ENCODE measurements at places on chromosomes 11 and 22.

GRCh38 chr11:87228820-87229219, 191.1 kb downstream of the TMEM135 start:
- DNase-seq, result no peak

DNA sequence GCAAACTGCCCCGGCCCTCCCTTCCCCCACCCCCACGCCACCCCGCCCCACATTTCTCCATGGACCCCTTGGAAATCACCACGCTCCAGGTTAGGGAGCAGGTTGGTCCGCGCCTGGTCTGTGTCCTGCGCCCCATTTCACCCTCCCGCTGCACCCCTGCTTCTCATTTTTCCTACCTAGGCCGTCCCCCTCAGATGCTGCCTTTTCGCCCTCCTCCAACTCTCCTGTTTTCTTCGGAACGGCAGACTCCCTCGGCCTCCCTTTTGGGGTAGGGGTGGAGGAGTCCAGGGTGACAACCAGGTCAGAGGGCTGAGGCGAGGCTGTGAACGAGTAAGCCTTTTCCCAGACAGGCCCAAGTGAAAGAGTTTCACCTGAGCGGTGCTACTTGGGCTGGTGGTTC, 893 bp upstream of the SCN4B start:
- no peak for DNase-seq

- DNase-seq, result no peak
These were observed 6.8 kb downstream of the GTSE1 start for GRCh38 chr22:46303347-46303965.

- DNase-seq, result no peak
These were observed 407.8 kb upstream of the NARS2 start for GRCh38 chr11:78982473-78982872.

DNA sequence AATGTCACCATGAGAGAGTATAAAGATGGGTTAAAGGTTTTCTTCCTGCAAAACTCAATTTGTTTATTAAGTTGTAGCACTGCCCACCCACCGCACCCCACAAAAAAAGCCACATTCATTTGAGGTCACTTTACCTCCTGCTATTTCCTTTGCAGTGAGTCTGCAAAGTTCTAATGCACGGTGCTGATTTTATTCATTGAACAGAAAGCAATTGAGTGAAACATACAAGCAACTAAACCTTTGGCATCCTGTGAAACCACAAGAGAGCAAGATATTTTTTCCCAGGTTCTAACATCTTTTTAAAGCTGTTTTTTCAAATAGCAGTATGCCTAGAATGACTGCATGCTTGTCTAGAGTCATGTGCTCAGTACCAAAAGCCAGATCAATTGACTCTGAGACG, 39.0 kb downstream of the RRAS2 start:
- DNase-seq, result no peak

DNA sequence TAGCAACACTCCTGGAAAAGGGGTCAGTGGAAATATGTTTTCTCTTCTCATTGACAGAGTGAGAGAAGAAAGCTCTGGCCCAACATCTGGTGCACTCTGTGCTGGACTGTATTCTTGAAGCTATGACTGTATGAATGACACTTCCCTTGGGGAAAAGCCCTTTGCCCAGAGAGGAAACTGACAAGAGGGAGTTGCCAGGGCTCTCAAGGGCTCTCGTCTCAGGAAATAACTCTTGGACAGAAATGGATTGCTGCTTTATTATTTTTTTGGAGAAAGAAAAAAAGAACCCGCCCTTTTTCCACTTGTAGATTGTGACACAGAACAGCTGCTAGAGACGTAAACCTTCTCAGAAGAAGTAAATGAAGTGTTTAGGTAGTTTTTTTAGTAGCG, 11.4 kb downstream of the ETS1 start:
- DNase-seq, result no peak

DNA sequence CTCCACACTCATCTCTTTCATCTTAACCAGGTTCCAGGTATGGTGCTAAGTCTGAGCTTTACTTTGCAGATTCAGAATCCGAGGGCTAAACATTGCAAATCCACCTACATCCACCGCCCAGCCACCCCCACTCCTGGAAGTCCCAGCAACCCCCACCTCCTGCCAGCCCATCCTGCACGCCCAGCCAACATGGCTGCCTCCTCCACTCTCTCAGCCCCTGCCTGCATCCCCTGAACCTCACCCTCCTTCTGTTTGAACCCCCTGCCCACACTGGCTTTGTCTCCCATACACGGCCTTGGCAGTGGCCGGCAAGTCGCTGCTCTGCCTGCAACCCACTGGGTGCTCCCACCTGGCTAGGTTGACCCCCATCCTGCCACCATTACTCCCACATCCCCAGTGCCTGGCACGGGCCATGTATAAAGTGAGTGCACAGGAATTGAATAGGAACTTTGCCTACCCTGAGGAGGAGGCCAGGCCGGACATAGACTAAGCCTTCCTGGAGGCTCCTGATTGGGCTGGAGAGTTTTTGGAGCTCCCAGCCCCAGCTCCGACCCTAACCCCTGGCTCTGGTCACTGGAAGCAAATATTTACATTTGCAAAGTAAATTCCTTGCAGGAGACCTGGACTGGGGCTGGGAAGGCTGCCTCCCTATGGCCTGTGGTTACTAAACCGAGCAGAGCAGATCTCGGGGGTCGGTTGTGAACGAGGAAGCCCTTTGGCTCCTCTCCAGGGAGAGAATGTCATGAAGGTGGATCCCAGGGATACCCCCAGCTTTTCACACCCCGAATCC, 14.4 kb downstream of the EMID1 start:
- DNase-seq, result no peak

DNA sequence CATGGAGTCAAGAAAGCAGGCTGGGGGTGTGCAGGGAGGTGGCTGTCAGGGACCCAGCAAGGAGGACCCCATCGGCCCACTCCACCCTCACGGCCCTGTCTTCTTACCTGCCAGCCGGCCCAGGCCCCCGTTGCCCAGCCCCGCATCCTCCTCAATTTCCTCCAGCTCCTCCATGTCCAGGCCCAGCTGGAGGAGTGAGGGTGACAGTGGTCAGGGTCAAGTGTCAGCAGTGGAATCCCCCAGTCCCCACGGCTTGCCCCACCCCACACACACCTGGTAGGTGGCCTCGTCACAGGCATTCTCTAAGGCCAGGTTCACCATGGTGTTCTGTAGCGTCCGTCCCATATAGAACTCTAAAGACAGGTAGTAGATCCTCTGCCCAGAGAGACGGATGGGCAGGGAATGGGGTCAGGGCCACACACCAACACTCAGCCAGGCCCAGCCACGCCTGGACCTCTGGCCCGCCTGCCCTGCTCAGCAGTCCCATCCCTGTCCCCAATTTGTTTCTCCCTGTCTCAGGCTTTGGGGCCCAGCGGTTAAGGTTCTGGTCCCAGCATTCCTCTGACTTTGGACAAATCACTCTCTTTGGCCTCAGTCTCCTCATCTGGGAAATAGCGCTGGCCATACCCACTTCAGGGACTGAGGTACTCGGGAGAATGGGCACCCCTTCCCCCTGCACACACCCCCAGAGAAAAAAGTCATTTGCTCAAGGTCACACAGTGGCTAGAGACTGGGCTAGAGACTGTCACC, 1.3 kb downstream of the PYGM start:
- no peak for DNase-seq

DNA sequence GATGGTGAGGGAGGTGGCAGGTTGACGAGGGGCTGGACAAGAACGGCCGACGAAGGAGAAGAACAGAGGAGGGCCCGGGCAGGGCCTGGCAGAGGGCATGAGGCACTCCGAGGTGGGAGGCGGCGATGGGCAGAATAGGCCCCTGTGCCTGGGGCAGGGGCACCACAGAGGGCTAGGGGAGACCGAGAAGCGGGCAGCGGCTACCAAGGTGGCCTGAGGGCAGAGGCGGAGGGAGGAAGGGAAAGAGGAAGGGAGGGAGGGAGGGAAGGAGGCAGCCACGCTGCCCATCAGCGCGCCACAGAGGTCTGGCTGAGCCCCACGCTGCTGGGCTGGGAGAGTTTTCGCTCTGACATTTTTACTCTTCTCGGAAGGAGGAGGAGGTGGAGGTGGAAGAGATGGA, 11.3 kb downstream of the LSP1 start:
- no peak for DNase-seq

DNA sequence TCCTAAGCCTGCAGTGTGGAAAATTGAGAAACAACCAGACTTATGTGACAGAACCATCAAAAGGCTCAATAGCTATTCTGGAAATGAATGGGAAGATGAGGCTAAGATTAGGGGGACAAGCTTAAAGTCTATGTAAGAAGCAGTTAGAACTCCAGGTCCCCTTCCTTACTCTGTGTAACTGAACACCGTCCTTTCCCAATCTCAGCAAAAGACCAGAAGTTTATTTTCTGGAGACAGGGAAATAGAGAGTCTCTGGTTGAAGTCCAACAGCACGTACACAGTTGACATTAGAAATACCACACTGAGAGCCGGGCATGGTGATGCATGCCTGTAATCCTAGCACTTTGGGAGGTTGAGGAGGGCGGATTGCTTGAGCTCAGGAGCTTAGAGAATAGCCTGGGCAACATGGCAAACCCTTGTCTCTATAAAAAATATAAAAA, 93.9 kb downstream of the CD44 start:
- no peak for DNase-seq

DNA sequence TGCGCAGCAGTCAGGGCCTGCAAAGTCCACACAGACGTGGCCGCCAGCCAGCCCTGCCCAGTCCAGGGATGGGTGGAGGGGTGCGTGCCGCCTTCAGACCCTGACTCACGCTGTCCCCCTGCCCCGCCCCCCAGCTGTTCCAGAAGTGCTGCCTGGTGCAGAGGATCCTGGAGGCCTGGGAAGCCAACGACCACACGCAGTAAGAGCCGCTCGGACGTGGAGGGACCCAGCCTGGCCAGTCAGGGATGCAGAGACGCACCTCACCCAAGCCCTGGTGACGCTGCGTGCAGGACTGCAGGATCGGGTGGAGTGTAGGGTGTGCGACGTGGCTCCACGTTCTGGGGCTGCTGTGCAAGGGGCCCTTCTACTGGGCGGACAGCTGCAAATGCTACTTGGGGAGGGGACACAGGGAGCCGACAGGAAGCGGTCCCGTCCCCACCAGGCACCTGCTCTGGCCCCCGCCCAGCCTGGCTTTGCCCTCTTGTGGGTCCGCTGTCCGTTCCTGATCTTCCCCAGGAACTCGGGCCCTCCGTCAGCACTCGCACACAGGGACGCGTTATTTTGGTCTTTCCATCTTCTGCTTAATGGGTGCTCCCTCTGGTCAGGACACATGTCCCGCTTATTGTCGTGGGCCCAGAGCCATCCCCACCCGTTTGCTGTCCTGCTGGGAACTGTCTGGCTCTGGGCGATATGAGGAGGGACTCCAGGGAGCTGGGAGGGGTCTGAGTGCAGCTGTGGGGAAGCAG, 42.5 kb downstream of the SBF1 start:
- DNase-seq, result no peak

- DNase-seq, result no peak
These were observed 26.0 kb downstream of the PARVG start for GRCh38 chr22:44206696-44207095.

DNA sequence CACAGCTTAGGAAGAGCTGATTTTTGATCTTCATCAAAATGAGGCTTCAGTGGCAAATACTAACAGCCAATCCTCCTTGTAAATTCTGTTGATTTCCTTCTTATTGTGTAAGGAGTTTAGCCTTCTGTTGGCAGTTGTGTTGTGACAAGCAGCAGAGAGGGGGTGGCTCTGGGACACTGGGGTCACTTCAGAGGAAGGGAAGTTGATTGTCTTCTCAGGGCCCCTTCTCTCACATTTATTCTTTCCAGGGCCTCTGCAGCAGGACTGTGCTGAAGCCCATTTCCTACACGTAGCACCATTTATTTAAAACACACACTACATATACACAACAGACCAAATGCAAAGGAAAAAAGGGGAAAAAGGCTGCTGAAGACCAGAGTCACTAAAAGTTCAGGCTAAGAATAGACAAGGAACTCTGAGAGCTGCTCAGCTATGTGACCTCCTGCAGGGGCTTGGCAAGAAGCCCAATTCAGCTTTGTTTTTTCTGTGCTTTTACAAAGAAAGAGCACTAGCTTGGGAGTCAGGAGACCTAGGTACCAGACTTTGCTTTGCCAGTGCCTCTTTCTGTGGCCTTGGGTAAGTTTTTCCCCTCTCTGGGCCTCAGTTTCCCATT, 28.3 kb upstream of the UPB1 start:
- no peak for DNase-seq

DNA sequence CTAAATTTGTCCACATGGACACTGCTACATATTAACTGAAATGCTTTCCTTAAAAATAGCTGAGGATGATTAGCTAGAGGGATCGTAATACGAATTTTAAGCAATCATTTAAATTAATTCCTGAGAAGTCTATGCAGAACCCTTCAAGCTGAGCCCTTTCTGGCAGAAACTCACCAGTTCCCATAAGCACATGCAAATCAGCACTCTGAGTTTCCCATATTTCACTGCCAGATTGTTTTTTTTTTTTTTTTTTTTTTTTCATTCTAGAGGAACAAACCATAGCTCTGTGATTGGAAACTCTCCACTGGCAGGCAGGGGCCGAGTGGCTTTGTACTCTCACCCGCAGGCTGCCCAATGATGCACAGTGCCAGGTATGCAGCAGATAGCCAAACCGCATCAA, 145.6 kb downstream of the EFCAB6 start:
- no peak for DNase-seq

Data from activated CD8-positive, alpha-beta memory T cell treated with anti-CD3 and anti-CD28 coated beads, Interleukin-2, amount 50 U/mL, for 48 hours (primary cell).